ENCODE measurements at places on chromosomes 2 and 18. TPM values are rescaled to one million over a fixed set of nuclear protein-coding genes. Genes with fewer than 3 reads are reported as not detected.

Gene AQP4
- 0.49 TPM for total RNA-seq

- DNase-seq = no peak
Observed at GRCh38 chr2:46236006-46236875, 61.0 kb upstream of the EPAS1 start.

Gene STAT1
- total RNA-seq = 39.7 TPM

GRCh38 chr18:47413327-47413726 is 161.9 kb upstream of the SKOR2 start:
- no peak for DNase-seq

Gene MC2R
- total RNA-seq = not detected

GRCh38 chr2:9377461-9378097 is 45.7 kb downstream of the ITGB1BP1 start:
- no peak for DNase-seq

GRCh38 chr2:240601061-240601830 is 14.7 kb downstream of the CAPN10 start:
- peak; percentile 75 for DNase-seq

DNA sequence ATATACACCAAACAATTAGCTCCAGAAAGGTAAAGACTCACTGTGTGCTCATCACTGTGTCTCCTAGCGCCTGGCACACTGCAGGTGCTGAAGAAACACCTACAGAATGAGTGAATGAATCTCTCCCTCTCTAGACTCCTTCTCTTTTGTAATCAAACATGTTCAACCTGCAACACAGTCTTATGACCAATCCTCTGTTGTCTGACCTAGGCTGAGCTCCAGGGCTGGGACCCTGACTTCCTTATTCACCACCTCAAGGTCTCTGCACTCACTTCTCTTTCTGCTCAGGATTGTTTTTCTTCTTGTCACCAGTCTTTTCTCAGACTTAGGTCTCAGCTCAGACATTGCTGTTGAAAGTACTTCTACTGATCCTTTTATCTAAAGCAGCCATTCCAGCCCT is 9.8 kb downstream of the CKAP2L start:
- no peak for DNase-seq

- DNase-seq = peak; percentile 0
Observed at GRCh38 chr2:112643488-112643887, 2.3 kb upstream of the SLC20A1 start.

GRCh38 chr2:218429911-218430692 is 11.2 kb downstream of the VIL1 start:
- no peak for DNase-seq

DNA sequence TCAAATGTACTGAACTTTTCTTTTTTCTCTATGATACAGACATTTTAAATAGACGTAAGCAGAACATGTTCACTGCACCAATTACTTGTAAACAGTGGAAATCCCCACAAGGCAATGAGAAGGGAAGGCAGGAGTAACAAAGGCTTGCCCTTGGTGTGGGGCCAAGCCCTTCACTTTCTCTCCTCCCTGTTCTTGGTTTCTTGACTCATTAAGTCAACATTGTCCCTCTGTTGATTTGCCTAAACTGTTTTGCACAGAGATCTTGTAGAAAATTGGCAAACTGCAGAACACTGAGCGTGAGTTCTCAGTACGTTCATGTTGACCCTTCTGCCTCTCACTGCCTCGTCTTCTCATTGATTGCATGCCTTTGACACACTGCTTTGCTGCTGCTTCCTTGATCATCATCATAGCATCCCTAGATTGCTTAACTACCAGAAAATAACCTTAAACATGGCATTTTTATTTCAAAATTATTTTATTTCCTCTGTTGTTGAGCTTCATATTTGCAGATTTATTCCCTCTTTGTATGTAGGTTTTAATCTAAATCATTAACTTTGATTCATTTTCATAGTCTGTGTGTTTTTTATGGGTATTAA is 257.7 kb downstream of the PTGR3 start:
- no peak for DNase-seq

DNA sequence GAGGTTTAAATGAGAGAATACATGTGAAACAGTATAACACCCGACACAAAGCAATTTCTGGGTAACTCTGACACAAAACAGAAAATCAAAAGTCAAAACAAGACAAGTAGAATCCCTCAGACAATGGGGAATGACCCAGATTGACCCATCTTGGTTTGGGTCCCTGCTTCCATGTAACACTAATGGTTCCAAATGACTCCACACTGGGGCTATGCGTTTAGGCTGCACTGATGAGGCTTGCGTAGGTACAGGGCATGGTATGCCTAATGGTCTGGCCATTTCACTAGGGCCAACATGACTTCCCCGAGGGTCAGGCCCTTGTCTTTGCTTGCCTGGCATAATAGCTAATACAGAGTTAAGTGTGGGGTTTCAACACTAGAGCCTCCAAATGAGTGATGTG is 27.2 kb upstream of the NFE2L2 start:
- DNase-seq = no peak

GRCh38 chr2:151523850-151524249 is 114.1 kb downstream of the RIF1 start:
- no peak for DNase-seq

DNA sequence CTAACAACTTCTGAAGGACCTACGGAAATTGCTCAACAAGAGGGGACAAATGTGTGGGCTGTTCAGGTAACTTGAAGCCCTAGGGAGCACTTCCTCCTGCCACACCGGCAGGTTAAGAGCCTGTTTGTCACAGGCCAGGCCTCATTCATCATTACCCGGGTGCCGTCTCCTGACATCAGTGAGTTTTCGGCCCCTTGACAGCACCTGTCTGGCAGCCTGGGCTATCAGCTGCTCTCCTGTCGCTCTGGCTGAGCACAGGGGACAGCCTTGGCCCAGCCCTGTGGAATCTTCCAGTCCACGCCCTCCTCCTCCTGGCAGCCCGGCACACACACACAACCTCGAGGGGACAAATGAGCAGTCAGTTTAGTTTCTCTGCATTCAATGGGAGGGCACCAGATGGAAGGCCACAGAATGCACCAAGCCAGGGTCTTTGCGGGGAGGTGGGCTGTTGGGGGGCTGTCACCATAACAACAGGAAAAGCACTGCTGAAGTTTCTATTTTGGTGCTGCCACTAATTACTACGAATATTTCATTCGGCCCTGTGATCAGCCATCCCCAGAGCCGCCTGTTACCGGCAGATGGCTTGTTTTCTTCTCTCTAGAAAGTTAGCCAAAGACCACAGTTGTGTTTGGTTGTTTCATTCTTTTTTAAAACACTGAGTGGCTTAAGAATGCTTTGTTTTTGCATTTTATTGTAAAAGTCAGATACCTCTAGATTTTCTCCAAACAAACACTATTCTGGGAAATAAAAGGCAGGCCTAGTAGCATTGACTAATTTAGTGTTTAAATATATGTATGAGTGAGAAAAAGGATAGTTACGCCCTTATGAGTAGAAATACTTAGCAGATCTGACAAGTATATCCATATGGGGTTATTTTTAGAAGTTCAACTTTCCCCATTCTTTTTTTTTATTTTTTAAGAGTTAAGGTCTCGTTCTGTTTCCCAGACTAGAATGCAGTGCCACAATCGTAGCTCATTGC is 189.9 kb upstream of the NDUFV2 start:
- no peak for DNase-seq

GRCh38 chr2:15579641-15580040 is 12.0 kb upstream of the DDX1 start:
- no peak for DNase-seq

Gene GCG
- total RNA-seq = not detected

DNA sequence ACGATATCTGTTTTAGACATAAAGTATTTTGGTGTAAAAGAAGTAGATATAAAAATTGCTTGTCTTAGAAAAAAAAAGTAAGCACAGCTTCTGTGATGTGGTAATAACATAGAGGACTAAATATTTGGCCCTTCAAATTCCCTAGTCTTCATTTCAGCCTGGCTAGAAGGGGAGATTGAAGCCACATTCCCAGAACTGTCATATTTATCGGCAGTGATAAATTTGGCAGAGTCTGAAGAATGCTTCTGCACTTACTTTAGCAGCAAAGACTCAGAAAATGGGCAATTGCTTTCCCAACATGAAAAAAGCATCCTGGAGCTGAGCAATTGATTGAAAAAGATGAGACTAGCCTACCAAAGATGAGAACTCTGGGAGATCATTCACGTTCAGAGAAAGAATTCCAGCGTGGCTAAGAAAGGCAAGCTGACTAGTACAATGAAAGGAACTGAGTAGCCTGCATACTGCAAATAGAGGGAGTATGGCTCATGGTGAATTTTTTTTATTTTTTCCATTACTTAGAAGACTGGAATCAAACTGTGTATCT is 278.7 kb upstream of the KLHL29 start:
- DNase-seq = no peak

DNA sequence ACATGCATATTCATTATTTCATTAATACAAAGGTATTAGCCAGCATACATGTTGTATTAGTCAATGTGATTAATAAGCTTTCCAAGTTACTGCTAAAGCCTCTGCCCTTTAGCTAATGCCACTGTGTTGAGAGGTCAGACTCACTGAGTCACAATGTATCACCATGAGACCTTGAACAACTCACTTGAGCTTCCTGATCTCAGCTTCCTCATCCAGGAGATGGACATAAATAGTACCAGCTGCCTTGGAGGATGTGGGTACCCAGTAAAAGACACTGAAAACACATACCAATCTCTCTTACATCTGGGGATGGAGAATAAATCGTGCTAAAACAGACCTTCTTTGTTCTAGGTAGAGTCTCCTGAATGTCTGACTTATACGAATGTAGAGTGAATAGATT is 224.6 kb downstream of the EPHA4 start:
- no peak for DNase-seq

DNA sequence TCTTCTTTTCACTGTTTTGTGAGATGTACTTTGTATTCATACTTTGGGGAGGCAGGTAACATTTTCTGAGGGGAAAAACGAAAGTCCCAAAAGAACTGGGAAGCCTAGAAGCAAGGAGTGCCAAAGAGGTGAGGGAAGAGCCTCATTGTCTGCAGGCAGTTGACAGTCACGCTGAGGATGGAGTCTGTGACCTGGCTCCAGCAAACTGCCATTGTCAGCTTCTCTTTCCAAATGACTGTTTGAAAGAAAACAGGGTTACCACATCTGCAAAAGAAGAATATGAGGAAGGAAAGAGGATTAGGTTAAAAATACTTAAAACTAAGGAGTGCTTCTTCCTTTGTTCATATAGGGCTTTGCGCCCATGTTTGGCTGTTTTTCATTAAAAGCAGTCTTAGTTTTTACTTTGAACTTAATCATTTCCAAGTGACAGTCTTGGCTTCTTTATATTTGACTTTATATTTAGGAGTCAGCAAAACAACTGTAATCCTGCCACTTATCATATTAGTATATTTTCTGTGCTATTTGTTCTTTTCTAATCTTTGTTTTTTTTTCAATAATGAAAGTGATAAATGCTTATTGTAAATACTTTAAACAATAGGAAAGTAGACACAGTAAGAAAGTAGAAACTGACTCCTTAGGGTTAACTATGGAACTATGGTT is 35.0 kb downstream of the CERS6 start:
- DNase-seq = no peak

Gene ZNF892
- total RNA-seq = 2.0 TPM

DNA sequence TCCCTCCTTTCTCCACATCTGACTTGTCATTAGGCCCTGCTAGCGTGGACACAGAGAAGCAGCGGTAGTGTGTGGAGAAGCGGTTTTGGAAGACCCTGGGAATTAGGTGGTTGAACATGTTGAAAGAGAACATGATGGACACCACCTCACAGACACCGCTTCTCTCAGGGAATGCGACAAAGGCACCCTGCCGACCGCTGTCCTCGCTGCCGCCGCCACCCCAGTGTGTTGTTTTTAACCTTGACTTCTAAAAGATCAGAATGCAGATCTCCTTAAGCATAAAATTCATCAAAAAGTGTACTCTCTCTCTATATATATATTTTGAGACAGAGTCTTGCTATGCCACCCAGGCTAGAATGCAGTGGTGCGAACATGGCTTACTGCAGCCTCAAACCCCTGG is 33.2 kb downstream of the AQP4 start:
- no peak for DNase-seq

GRCh38 chr18:68803356-68803755 is 5.5 kb downstream of the CCDC102B start:
- DNase-seq = peak; percentile 73

GRCh38 chr2:16494836-16495508 is 170.7 kb downstream of the CYRIA start:
- DNase-seq = no peak

Gene ACTG2
- 14.6 TPM for total RNA-seq

Measured in suprapubic skin (tissue), 4 donors.